ENCODE measurements at places on chromosomes 16 and 17. TPM values are rescaled to one million over a fixed set of nuclear protein-coding genes. Genes with fewer than 3 reads are reported as not detected.

CACNG3 gene
- total RNA-seq = not detected

TBC1D3G gene
- not detected for total RNA-seq

USP6 gene
- not detected for total RNA-seq

SLC35G6 gene
- not detected for total RNA-seq

GRAPL gene
- total RNA-seq = 0.66 TPM

Measured in smooth muscle cell of trachea (primary cell).